MM.1S (cell line): ENCODE measurements at places on chromosomes 4 and X.

- no peak for DNase-seq
- no peak overlapping the region for H3K4me3 ChIP-seq
- no peaks in the 10 kb centered on the region for H3K4me1 ChIP-seq
- H3K36me3 ChIP-seq: no peaks in the 10 kb centered on the region
- H3K27ac ChIP-seq: no peak overlapping the region
Measured at GRCh38 chr4:99383399-99383798, 30.9 kb upstream of the ADH1C start.

DNA sequence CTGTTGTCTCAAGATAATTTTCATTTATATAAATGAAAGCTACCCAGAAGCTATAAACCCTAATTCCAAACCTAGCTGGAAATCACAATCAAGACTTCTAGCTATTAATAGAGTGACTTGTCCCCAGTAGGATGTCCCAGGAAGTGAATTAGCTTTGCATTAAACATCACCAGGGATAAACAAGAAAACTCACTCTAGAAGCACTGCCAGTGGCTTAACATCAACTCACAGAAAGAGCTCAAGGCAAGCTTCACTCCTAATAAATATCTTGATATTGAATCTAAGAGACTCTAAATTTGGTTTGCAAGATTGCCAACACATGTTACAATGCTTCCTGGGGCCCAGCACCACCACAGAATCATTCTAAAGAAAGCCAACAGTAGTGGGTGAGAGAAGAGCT, 468.7 kb upstream of the FAM241A start:
- no peak overlapping the region for H3K4me3 ChIP-seq
- no peaks in the 10 kb centered on the region for H3K27me3 ChIP-seq
- no peak overlapping the region for H3K27ac ChIP-seq
- DNase-seq: no peak
- H3K36me3 ChIP-seq: no peaks in the 10 kb centered on the region
- H3K4me1 ChIP-seq: no peaks in the 10 kb centered on the region

GRCh38 chr4:184802697-184803015, 23.1 kb downstream of the ACSL1 start:
- DNase-seq: no peak
- no peak overlapping the region for H3K4me3 ChIP-seq
- H3K27ac ChIP-seq: no peak overlapping the region
- H3K36me3 ChIP-seq: no peaks in the 10 kb centered on the region

DNA sequence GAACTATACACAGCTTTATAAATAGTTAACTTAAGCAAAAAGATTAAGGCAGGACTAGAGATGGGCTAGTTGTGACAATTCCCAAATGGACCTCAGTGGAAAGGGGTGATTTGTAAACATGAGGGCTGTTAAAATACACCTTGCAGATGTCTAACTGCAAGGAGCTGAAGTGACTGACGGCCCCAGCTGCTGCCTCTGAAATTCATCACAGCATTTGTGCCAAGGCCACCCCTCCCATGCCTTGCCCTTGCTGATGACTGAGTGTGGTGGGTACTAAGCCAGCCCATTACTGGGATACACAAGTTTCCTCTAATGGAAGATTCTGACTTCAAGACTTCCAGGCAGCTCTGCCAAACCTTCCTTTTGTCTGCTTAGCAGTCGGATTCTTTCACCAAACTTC, 23.7 kb upstream of the EGFL6 start:
- H3K27ac ChIP-seq: no peak overlapping the region
- DNase-seq: no peak
- H3K36me3 ChIP-seq: no peaks in the 10 kb centered on the region
- H3K27me3 ChIP-seq: no peaks in the 10 kb centered on the region

DNA sequence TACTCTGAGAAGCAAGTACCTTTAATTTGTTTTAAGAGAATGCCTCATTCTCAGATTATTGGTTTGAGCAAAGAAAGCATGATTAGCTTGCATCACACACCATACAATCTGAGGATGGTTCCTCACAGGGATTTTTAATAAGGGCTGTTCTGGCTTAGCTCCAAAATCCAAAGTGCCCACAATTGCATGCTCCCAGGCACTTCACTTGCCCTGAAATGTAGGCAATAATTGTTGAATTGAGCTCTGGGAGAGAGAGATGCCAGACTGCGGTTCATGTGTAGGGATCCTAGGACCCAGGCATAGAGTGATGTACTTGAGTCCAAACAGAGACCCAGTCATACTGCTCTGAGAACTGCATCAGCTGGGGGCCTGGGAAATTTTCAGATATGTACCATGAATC, 358.4 kb upstream of the CXorf51B start:
- H3K27me3 ChIP-seq: no peaks in the 10 kb centered on the region
- H3K36me3 ChIP-seq: no peaks in the 10 kb centered on the region
- H3K4me1 ChIP-seq: no peaks in the 10 kb centered on the region
- no peak overlapping the region for H3K27ac ChIP-seq
- no peak overlapping the region for H3K4me3 ChIP-seq

GRCh38 chr4:89322671-89323070, 15.1 kb upstream of the GPRIN3 start:
- H3K36me3 ChIP-seq: no peaks in the 10 kb centered on the region
- H3K27me3 ChIP-seq: no peaks in the 10 kb centered on the region
- no peak overlapping the region for H3K4me3 ChIP-seq
- H3K4me1 ChIP-seq: peaks cover 34% of the 10 kb centered on the region

GRCh38 chrX:97431281-97431680, 547.6 kb downstream of the RPA4 start:
- no peaks in the 10 kb centered on the region for H3K27me3 ChIP-seq
- no peak overlapping the region for H3K27ac ChIP-seq
- no peak overlapping the region for H3K4me3 ChIP-seq
- no peaks in the 10 kb centered on the region for H3K36me3 ChIP-seq
